ENCODE measurements at places on chromosomes 1 and 21.

- DNase-seq: no peak
Observed at GRCh38 chr1:26082020-26082350, 14.6 kb upstream of the TRIM63 start.

- no peak for DNase-seq
Observed at GRCh38 chr21:45011911-45012661, 62.3 kb upstream of the ADARB1 start.

- no peak for DNase-seq
Observed at GRCh38 chr1:16026723-16027484, 5.1 kb downstream of the CLCNKA start.

GRCh38 chr1:230120921-230121381 lies 53.9 kb downstream of the GALNT2 start:
- no peak for DNase-seq

DNA sequence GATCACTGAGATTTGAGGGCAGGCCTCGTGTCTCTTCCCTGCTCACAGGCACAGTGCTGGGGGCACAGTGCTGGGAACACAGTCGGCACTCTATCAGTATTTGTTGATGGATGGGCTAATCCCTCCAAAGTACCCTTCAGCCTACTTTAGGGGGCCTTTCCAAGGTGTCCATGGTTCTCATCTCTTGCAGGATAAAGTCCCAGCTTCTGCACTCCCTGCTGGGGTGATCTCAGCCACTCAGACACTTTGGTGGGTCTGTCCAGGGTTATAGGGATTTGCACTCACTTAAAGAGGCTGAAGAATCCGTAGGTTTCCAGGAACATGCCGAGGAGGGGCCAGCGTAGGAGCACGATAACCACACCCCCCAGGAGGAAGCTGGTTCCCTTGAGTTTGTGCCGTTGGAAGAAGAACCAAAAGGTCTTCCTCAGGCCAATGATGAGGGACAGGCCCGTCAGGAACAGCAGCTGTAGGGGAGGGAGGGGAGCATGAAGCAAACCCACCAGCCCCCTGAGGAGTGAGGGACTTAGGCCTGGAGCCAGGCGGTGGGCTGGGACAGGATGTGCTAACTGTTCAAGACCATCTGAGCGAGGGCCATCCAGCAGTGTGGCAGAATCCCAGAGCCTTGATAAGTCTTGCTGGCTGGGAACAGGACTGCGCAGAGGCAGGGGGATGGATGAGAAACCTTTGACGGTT lies 5.2 kb upstream of the KISS1 start:
- peak; percentile 33 for DNase-seq

DNA sequence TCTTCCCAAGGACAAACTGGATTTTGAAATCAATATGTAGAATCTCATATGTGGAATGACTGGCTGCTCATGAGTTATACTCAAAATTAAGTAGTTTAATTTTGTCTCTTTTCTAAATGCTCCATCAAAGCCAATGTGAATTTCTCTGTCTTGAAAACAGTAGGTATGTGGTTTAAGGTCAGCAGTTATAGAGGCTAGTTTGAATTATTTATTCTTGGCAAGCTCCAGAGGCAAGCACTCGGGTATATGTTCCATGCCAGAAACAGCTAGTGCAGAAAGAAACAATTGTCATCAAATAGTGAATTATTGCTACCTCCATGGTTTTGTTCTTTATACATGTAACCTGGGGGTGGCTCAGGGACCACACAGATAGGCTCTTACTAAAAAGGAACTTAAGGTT lies 63.5 kb downstream of the LRIG2 start:
- DNase-seq: no peak

- no peak for DNase-seq
Observed at GRCh38 chr1:61992257-61992656, 202.4 kb upstream of the L1TD1 start.

- DNase-seq: no peak
Observed at GRCh38 chr21:25387665-25388064, 219.6 kb downstream of the MRPL39 start.

GRCh38 chr1:156745881-156746280 lies 5.0 kb upstream of the MRPL24 start:
- DNase-seq: no peak

- no peak for DNase-seq
Observed at GRCh38 chr1:87435484-87435883, 106.8 kb downstream of the LMO4 start.

DNA sequence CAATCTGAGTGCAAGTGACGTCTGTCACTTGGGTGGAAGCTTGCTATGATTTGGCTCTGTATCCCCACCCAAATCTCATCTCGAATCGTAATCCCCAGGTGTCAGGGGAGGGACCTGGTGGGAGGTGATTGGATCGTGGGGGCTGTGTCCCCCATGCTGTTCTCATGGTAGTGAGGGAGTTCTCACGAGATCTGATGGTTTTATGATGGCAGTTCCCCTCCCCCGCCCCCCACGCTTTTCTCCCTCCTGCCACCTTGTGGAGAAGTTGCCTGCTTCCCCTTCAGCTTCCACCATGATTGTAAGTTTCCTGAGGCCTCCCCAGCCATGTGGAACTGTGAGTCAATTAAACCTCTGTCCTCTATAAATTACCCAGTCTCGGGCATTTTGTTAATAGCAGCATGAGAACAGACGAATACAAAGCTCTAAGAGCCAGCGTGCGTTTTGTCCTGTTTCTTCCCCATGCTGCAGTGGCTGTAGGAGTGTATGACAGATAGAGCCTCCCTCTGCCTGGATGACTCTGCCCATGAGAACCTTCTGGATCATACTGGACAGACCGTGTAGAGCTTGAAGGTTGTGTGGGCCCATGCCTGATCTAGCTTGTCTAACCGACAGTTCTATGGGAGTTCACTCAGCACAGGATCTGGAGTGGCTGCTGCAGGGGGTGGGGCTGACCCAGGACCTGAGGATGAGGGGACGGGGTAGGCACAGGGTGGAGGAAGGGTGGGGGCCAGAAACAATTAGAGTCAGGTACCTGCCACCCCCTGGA lies 139.7 kb upstream of the ERRFI1 start:
- no peak for DNase-seq

DNA sequence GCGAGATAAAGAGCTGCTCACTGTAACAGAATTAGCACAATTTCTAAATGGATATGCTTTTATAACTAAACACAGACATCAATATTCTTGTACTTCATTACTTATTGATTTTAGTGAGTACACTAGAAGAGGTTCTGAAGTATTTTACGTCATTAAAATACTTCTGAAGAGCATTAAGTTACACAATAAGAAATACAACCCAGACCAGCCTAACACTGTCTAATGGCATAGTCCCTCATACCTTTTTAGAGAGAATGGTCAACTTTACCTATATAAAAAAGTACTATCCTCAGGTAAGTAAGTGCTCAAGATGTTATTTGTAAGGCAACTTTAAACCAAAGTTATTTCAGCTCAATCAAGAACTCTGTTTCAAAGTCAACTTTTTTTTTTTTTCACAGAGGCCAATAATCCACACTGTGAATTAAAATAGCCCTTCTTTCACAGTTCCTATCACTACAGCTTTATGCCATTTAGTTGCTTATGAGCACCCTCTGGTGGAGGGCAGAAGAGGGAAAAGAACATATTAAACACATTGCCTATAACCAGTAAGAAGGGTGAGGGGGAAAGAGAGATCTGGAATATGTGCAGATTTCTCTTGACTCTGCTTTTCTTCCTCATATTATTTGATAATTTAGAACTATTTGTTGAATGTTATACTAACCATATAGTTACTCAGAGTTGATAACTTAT lies 182.1 kb upstream of the DMRTA2 start:
- DNase-seq: no peak

DNA sequence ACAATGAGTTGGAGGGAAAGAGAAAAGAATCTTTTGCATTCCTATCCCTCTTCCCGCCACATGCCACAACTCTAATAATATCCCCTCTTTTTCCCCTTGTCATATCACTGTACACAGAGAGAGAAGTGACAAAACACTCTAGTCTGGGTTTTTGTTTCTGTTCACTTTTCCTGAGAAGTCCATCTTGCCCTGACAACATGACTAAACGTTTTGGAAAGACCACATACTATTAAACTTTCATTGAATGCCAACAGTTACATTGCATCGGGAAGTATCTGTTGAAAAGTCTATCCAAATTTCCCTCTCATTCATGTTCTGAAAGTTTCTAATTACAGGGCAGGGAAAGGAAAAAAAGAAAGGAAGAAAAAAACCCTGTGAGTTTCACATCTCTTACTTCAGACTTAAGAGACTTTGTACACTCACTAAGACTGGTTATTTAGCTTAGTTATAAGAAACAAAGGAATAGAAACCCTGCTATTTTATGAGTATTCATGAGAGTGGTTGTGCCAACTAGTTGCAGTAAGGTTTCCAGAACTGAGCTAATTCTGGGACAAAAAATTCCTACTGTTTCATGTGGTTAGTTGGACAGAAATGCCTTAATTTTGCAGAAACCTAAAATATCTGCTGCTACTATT lies 16.9 kb downstream of the PLA2G4A start:
- no peak for DNase-seq

DNA sequence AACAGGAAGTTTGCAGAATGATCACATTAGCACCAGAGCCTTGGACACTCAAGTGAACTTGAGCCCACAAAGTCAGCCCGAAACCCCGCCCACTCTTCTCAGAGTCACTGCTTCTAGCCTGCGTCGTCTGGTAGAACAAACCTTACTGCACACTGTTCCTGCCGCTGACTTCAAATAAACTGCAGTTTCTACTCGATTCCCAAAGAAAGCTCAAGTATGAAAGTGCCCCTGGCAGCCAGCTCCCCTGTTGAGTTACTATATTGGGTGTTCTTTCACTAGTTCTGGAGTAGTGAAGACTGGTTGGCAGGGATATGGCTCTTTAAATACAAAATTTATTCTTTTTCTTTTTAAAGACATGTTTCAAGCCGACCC lies 164.7 kb downstream of the GALNT2 start:
- no peak for DNase-seq

DNA sequence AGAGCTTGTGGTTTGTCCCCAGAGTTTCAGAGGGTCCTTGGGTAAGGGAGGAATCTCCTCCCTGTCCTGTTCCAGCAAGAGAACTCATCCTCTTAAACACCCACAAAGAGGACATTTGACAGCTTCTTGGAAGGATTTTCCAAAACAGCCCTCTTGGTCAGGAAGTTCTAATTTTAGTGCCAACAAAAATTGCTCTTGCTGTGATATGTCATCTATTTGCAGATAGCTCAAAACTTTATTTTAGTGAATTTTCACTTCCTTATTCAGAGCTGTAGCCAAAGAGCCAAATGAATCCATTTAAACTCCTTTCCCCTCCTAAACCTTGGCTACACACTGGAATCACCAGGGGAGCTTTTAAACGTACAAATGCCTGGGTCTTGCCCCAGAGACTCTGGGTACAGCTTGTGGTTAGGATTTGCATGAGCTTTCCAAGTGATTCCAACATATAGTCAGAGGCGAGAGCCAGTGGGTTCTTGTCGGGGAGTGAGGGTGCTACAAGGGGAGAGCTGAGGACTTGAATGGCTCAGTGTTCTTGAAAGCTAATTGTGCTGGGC lies 11.8 kb upstream of the RASSF5 start:
- DNase-seq: no peak

DNA sequence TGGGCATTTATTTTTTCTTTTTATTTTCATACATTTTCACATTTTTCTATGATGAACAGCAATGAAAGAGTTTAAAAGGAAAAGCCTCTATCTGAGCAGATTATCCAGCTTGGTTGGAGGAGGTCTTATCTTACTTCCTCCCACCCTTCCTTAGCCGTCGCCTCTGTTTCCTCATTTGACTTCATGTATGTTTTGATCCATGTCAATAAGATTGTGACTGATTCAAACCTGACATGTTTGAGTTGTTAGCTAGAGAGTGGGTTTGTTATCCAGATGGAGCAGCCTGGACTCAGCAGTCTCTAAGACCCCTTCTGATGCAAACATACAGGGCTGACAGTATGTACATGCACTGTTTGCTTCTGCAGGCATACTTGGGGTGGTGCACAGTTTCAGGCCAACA lies 31.2 kb downstream of the MACO1 start:
- DNase-seq: no peak

DNA sequence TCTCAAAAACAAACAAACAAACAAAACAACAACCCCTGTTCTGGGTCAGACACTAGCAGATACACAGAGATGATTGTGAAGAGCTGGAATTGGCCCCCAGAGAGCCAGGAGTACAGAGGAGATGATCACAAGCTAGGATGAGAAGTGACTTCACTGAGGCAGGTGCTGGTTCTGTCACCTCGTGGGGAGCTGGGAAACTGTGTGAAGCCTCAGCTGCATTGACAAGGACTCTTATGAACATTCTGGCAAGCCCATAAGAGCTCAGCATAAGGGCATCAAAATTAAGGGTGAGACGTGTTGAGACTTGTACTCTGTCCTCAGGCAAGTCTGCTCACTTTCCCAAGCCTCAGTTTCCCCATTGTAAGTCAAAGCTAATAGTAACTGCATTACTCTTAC lies 14.7 kb upstream of the PTP4A2 start:
- no peak for DNase-seq

DNA sequence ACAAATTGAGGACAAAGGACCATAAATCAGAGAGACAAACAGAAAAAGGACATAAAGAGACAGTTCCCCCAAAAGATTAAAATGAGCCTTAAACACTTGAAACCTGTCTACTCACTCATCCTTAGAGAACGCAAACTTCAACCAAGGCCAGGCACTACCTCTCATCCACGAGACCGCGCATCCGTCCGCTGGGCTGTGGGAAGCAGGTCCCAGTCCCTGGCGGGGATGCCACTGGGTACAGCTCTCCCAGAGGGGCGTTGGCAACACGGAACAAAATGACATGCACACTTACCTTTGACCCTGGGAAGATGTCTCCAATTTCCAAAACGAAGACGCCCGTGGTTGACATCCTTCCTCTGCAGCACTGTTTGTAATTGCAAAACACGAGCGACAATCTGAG lies 16.5 kb upstream of the ADARB1 start:
- DNase-seq: no peak

- DNase-seq: no peak
Observed at GRCh38 chr1:247833601-247834000, 8.1 kb downstream of the OR11L1 start.

- DNase-seq: no peak
Observed at GRCh38 chr21:36402339-36402738, 17.1 kb downstream of the CHAF1B start.

DNA sequence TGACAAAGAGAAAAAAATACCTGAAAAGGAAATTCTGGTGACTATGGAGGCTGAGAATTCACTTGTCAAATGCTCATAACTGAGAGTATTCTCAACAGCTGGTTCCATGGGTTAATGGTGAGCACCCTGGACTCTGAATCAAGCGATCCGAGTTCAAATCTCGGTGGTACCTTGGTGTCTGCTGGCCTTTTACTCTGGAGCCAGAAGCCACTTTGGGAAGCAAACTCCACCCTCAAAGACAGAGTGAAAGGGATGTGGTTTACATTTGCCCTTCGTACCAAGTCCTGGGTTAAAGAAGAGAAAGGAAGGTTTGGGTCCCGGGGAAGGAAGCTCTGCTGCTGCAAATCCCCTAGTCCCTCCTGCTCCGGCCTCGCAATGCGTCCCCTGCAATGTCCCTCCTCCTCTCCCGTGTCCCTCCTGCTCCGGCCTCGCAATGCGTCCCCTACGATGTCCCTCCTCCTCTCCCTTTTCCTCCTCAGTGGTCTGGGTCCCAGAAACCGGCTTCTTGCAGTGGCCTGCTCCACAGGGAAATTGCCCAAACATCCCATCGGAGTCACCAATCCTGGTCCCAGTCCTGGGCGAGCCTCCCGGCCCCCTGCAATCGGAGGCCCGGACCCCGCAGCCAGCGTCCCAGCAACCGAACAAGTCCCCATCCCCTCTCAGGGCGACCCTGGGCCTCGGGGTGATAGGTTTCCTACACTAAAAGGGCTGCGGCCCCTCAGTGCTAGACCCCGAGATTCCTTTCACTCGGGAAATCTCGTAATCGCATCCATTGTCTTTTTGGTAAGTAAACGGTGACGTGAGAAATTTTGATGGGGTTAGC lies 129.4 kb downstream of the PPIAL4G start:
- DNase-seq: no peak

GRCh38 chr21:34980423-34981115 lies 68.5 kb downstream of the RUNX1 start:
- DNase-seq: no peak
